ENCODE measurements at places on chromosomes 5 and 9.

DNA sequence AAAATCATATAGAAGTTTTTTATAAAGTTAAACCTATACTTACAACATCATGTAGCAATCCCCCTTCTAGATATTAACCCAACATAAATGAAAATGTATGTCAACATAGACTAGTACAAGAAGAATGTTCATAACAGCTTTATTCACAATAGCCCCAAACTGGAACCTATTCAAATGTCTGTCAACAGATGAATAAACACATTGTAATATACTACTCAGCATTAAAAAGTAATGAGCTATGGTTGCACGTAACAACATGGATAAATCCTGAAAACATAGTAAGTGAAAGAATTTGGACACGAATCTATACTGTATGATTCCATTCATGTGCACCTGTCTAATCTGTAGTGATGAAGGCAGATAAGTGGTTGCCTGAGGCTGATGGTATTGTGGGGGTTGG lies 73.9 kb downstream of the CSNK1G3 start:
- DNase-seq = no peak

DNA sequence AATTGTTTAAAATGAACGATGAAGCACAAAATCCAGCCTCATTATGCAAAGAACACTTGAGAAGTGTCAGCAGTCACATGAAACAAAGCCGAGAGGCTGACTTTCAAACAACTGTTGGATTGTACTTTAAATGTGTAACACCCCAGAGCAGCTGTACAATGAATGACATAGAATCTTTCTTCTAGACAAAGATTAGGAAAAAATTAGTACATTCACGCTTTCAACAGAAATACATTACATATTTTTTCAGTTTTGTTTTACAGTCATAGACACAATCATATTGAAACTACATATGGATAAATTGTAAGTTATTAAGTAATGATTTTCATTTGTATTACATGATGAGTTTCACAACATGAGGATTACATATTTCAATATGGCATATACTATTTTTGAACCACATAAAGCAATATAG lies 10.6 kb upstream of the AGXT2 start:
- DNase-seq = no peak

- DNase-seq = peak; percentile 49
Observed at GRCh38 chr9:33466565-33467495, 6.9 kb downstream of the NOL6 start.

- DNase-seq = no peak
Observed at GRCh38 chr9:94623253-94623652, 16.1 kb downstream of the FBP1 start.

DNA sequence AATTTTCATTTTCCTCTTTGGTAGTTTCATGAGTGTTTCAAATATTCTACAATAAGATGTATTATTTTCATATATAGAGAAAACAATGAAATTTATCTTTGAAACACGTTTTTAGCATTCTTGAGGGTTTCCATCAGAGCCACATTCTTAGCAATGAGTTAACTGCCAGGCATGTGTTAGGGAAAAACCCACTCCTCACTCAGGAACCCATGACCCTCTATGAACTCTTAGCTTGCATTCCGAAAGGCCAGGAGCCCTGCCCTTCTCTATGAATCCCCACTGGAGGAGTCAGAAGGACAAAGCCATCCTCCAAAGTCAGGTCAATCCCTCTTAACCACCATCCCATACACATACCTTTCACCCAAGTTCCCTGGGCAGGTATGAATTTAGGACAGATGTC lies 57.5 kb downstream of the ADAMTS12 start:
- no peak for DNase-seq

DNA sequence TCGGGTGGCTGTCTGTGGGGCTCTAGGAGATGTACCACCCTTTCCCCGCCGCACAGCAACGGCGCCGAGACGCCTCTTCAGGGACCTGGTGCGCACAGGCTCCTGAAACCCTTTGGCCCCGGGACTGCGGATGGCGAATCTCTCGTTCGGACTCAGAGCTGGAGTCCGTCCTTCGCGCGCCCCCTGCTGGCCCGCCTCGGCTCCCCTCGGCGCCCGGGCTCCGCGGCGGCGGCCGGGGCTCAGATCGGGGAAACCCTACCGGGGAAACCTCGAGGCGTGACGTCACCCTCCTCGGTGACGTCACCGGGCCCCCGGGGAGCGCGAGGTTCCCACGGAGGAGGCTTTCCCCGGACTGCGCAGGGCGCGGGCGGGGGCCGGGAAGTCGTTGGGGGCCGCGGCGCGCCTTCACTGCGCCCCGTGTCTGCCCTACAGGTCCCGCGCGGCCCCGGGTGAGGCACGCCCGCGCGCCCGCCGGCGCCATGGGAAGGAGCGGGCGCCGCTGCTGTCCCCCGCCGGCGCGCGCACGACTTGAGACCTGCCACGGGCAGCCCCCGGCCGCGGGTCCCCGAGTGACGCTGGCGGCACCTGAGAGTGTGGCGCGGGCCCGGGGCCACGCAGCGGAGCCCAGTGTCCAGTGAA lies 7.9 kb downstream of the PRR7 start:
- peak; percentile 92 for DNase-seq

GRCh38 chr5:101977729-101978345 lies 318.2 kb downstream of the SLCO4C1 start:
- DNase-seq = no peak

GRCh38 chr5:173693670-173694069 lies 77.2 kb upstream of the BOD1 start:
- DNase-seq = no peak

DNA sequence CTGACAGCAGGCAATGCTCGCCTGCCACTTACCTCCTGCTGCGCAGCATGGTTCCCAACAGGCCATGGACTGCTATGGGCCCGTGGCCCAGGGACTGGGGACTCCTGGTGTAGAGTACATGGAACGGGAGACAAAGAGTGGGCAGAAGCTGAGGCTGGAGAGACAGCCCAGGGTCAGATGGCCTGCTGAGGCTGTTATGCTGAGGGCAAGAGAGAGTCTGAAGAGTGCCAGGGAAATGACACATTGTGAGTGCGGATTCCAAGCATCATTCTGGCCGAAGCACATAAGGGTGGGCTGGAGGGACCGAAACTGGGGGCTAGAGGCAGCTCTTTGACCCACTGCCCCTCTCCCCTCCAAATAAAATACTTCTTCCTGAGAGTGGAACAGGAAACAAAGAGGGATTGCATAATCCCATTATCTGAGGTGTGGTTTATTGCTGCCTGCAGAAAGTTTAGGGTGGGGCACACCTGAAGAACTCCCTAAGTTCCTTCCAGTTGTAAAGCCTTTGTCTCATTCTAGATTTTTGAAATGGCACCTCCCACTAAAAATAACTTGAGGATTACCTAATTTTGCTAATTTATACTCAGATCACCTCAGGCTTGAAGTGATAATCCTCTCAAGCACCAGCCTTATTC lies 158.1 kb downstream of the ATP10B start:
- DNase-seq = no peak

GRCh38 chr9:86946201-86947145 lies 833 bp downstream of the GAS1 start:
- DNase-seq = peak; percentile 39

DNA sequence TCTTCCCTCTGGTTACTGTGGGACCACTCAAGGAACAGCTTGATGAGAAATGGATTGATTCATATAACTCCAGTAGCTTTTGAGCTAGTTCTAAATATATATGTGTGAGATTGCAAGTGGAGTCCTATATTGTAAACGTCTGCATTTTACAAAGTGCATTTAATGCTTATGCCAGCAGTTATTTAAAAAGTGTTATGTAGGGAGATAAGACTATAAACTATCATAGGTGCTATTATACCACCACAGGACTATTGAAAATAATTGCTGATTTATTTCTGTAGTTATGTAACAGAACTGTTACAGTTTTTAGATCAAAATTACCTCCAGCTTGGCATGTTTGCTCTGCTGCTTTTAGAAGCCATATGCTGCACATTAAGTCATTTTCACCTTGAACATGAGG lies 36.2 kb downstream of the PTCD2 start:
- no peak for DNase-seq

- DNase-seq = no peak
Observed at GRCh38 chr5:15285901-15286583, 213.9 kb upstream of the FBXL7 start.

DNA sequence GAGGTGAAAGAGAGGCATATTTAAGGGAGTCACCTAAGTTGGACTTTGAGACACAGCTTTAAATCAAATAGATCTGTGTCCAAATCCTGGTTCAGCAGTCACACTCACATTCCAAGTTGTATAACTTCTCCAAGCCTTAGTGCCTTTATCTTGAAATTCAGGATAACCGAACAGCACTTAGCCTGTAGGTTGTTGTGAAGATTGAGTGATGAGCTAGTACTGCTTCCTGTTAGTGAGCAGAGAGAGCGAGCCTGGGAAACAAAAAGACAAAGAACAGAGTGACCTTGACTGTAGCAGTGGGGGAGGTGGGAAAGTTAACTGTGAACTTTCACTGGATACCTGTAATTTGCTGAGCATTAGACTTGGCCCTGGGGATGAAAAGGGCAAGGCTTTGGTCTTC lies 22.4 kb downstream of the MAML1 start:
- DNase-seq = no peak

DNA sequence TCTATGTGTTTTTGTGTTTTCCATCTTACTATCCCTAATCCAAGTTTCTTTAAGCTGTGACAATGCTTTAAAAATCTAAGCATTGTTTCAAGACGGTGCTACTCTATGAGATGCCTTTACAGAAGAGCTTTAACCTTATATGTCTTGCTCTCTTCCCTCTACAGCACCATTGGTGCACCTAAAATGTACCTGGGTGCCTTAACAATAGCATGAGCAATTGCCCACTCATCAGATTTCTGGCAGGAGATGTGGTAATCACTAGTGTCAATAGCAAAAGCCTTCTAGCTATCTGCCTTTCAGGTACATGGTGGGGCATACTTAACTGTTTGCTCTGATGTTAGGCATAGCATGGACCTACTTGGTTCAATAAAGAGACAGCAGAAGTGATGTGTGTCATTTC lies 222.3 kb upstream of the KIF2A start:
- DNase-seq = no peak
